ENCODE measurements at places on chromosomes 2 and 18.

- DNase-seq, result no peak
Measured at GRCh38 chr18:62037012-62037742, 144.4 kb upstream of the RNF152 start.

DNA sequence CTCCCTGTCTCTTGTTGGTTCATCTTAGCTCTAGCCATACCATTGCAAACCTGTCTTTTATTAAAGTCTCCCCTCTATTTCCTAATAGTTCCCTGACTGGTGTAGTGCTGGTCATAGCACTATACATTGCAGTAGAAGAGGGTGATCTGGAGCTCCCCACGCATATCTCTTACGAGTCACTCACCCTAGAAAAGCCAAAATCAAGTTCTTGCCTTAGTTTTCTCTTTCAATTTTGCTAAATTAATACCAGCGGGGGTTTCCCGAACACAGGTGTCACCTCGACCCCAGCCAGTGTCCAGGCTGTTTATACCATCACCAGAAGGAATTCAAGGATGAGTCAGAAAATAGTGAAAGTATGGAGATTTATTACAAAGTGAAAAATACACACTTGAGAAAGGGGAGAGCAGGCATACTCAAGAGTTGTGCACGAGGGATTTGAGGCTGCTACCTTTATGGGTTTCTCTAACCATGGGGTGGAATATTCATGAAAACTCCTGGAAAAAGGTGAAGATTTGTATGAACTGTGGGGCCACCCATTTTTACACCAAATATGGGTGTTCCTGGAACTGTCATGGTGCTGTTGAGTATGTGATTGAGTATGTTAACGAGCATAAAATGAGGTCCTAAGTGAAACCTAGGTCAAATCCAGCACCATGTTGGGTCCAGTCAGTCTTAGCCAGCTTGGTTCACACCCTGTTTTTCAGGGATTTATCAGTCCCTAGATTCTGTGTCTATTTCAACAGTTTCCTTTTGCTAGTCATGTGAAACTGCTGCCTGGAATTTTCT lies 20.2 kb downstream of the PROKR1 start:
- DNase-seq, result no peak

- no peak for DNase-seq
Measured at GRCh38 chr2:232587512-232587911, 37.0 kb downstream of the EIF4E2 start.

- no peak for DNase-seq
Measured at GRCh38 chr2:20187331-20187730, 37.6 kb downstream of the SDC1 start.

- no peak for DNase-seq
Measured at GRCh38 chr2:3422161-3422779, 42.8 kb downstream of the TRAPPC12 start.

DNA sequence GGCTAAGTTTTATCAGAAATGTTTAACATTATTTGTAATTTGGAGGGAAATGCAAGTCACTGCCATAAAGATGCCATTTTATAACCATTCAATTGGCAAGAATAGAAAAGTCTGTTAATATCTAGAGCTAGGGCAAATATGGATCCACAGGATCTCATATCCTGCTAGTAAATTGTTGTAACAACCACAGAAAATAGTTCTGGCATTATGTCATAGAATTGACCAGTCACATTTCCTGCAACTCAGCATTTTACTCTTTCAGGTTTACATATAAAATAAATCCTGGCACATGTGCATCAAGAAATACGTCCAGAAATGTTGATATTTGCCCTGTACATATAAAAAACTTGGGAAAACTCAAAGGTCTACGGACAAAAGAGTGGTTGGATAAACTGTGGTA lies 32.9 kb downstream of the OSBPL6 start:
- DNase-seq, result no peak

DNA sequence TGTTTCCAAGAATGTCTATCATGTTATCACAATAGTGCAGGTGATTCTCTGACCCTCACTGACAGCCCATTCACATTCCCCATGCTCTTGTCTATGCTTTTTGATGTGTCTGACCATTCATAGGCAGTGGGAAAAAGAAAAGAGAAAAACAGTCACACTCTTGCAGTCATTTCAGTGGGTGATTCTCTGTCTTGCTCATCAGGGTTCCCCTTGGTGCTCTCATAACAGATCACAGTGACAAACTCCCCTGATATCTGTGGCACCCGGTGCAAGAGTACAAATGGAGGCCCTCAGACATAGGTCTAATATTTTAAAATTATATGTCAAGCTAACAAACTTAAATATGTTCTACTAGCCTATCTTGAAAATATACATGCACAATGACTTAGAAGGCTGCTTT lies 72.7 kb upstream of the PPP1CB start:
- DNase-seq, result no peak

DNA sequence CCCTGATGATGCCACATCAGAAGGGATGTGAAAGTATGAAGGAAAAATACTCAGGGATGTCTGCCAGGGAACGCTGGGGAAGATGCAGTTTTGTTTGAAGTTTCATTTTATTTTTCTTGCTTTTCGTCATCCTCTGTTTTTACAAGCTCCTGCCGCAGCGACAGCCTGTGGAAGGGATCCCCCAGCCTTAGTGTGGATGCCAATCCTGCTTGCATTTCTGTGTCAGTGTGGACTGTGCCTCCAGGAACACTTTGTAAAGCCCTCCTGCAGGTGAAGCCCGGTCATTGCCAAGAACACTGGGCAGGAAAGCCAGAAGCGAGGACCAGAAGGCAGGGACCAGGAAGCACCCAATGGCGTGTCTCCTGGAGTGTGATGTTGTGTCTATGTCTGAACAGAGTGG lies 234.3 kb downstream of the SEPTIN10 start:
- DNase-seq, result no peak

GRCh38 chr2:177174486-177174885 lies 38.1 kb upstream of the HNRNPA3 start:
- no peak for DNase-seq

DNA sequence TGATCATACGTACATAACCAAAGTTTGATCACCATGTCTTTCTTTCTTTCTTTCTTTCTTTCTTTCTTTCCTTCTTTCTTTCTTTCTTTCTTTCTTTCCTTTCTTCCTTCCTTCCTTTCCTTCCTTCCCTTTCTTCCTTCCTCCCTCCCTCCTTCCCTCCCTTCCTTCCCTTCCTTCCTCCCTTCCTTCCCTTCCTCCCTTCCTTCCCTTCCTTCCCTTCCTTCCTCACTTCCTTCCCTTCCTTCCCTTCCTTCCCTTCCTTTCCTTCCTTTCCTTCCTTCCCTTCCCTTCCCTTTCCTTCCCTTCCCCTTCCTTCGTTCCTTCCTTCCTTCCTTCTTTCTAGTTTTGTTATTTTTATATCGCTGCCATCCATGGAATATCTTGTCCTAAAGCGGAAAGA lies 406.7 kb upstream of the DDX18 start:
- no peak for DNase-seq

- DNase-seq, result no peak
Measured at GRCh38 chr2:159226059-159226461, 60.4 kb downstream of the WDSUB1 start.

- DNase-seq, result no peak
Measured at GRCh38 chr2:160493227-160494028, at the start of gene RBMS1. TSS of gene RBMS1 (minus strand) at chr2:160493807. CDS start at chr2:160493363, 444 bp downstream.

GRCh38 chr18:61398961-61399705 lies 65.9 kb downstream of the CDH20 start:
- DNase-seq, result no peak

DNA sequence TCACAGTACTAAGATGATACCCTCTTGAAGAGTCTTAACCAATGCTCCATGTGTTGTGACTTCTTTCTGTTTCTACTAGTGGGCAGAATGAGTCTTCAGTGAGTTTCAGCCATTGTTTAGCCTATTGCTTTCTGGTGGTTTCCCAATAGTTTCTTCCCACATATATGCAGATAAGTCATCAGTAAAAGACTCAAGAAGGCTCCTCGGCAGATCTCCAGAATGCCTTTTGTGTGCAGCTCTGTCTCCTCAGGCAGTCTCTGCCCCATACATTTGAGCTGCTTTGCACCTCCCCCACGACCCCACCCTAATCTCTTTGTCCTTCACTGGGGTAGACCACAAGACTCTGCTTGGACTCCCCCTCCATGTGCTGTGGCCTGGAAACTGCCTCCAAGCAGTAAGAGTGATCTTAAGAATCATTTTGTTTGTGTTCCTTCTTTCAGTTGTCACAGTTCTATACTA lies 71.6 kb upstream of the CHRNA1 start:
- DNase-seq, result no peak

DNA sequence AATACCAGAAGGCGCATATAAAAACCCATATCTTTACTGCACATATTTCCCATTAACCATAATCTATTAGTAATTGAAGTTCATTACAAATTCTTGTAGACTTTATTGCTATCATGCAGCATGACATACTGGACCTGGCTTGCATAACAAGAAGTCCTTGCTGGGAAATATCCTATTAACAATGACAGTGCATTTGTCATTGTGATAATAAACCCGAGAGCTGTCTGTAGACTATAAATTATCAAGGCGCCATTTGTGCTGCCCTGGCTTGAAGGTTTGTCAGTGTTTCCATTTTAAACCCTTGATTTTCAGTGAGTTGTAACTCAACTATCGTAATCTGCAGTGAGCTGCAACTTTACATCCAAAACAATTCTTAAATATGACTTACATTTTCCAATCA lies 59.0 kb downstream of the HNMT start:
- DNase-seq, result no peak

DNA sequence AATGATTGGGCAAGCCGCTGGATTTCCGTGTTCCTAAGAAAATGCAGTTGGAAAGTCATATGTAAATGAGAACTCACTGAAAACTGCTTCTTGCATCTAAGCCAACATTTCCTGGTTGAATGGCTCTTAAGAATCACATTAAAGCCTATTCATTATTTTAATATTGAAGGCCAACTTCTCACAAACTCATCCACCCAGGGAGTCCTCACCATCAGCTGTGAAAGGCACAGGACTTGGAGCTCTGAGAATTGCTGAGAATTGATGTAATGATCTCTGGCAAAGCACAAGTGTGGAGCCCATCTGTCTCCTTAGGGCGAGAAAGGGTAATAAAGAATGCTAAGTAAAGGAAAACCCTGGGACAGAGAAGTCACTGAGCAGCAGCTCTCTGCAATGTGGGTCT lies 55.9 kb upstream of the APCDD1 start:
- no peak for DNase-seq
